Forelimb muscle (tissue), 1 donor: ENCODE measurements at places on chromosomes 5 and 9.

DNA sequence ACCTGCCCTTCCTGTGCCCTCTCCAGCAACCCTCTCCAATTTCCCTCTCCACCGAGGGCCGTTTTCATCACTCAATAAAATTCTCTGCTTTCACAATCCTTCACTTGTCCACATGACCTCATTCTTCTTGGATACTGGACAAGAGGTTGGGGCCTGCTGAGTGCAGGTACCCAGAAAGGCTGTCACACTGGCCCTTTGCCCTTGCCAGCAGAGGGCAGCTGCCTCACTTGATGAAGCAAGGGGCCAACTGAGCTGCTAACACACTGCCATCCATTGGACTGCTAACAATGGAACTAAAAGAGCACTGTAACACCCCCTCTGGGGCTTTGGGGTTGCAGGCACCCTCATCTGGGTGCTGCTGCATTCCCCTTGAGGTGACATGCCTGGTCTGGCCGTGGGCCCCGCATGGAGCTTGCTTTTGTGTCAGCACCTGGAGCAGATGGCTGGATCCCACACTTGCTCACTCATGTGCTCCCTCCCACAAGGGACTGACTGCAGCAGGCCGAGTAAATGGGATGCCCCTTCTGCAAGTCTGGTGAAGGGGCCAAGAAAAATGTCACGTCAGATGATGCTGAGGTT, 308.1 kb upstream of the ADCY2 start:
- DNase-seq: no peak

GRCh38 chr5:108546939-108547338, 165.0 kb upstream of the FBXL17 start:
- no peak for DNase-seq

DNA sequence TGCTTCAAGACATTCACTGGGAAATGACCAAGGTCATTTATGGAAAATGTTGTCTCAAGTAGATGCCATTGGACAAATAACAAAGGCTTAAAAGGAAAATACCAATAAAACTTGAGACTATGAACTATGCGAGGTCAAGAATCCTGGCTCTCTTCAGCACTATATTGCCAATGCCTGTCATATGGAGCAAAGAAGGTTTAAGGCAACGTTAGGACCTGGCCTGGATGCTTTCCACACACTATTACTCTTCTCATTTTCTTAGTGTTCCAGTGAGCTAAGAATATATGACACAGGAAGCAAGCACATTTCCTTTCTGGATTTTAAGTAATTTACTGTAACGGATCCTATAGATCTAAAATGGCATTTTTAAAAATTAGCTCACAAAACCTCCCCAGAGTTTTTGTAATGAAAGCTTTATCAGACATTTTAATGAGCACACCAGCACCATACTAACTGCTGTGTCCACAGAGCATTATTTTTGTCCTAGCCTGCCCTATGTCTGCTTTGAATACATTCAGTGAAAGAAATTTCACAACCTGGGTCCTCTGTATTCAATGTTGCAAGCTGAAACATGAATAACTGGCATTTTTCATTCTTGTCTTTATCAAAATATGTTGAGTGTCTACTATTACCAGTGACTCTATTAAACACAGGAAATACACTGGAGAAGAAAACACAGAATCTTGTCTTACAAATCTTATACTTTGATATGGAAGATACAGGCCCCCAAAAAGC, 315.6 kb downstream of the CETN3 start:
- DNase-seq: no peak

GRCh38 chr9:114141553-114142402, 13.6 kb upstream of the COL27A1 start:
- DNase-seq: no peak

DNA sequence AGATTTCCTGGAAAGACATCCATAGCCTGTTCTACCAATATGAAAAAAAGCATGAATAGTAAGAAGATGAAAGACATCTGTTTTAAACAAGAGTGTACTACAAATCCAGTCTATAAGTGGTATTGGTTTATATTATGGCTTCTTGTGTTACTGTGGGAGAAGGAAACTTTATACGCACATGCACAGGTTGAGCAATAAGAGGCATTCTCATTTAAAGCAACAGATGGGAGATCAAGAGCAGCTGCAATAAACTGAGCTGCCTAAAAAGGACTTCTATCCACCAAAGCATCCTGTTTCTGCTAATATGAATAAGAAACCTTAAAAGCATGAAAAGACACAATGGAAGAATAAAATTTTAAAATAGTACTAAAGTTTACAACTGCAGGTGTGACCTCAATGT, 8.6 kb upstream of the PCDHB1 start:
- DNase-seq: no peak

- DNase-seq: no peak
Measured at GRCh38 chr5:165263536-165263935, 1758.1 kb downstream of the MAT2B start.

DNA sequence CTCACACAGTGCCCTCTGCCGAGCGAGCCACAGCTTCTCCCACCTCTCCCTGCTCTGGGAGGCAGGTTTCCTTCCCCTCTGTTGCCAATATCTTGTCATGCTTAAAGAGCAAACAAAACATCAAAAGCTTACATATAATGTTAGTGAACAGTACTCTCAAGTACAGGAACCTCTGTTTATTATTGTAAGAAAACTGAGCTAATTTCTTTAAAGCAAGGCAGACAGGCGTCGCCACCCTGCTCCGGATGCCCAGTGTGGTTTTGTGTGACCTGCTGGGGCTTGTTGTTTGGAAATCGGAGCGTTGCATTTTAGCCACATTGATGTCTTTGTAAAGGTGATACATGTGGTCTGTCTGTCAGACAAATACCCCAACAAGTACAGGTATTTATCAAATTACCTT, 401.4 kb upstream of the IRX1 start:
- DNase-seq: no peak

- DNase-seq: no peak
Measured at GRCh38 chr9:132551556-132551955, 30.9 kb upstream of the BARHL1 start.

GRCh38 chr9:98101416-98101815, 17.6 kb downstream of the TRIM14 start:
- DNase-seq: no peak

- no peak for DNase-seq
Measured at GRCh38 chr5:142966121-142966420, 195.9 kb downstream of the ARHGAP26 start.

DNA sequence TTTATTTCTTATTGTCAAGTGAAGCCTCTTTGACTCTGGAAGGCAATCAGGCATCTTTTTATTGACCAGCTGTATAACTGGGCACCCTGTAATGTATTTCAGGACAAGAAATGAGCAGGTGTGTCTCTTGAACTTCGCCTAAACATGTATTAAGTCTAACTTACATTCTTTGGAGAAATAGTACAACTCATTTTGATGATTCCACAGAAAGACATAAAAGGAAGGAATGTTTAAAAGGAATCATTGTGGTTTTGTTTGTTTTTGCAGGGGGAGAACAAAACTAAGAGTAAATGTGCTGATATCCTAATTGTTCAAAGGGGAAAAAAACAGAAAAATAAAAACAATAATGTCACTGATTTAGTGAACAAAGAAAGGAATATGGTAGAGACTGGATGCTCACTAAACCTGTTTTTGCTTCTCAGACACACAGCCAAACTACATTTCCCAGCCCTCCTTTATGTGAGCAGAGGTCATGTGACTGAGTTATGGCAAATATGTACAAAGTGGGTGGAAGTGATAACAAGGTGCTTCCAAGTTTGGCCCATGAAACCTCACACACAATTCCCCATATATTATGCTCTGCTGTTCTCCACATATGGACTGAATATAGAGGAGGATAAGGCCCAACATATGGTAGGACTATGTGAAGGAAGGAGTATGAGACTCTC, 150.6 kb upstream of the ACOT12 start:
- no peak for DNase-seq

GRCh38 chr9:69145144-69145715, 28.8 kb upstream of the TJP2 start:
- DNase-seq: no peak

- DNase-seq: no peak
Measured at GRCh38 chr5:78041805-78042204, 252.7 kb downstream of the AP3B1 start.

- no peak for DNase-seq
Measured at GRCh38 chr5:123033157-123033671, 3.3 kb downstream of the PPIC start.

GRCh38 chr5:140556438-140556837, 835 bp downstream of the SRA1 start:
- DNase-seq: no peak
